ENCODE measurements at places on chromosomes 6 and 20.
A peak's percentile ranks its signal among the peaks of the same experiment; 100 is the strongest.

- peaks cover 51% of the 10 kb centered on the region for H3K4me1 ChIP-seq
- H3K27me3 ChIP-seq: no peaks in the 10 kb centered on the region
- peak overlapping the region; percentile 22 for H3K27ac ChIP-seq
- no peak overlapping the region for H3K4me3 ChIP-seq
These were observed 116.6 kb downstream of the FOXO3 start for GRCh38 chr6:108677357-108677756.

GRCh38 chr6:134177236-134177635 is 124.8 kb upstream of the SLC2A12 start:
- H3K27ac ChIP-seq: no peak overlapping the region
- DNase-seq: no peak
- H3K4me1 ChIP-seq: peaks cover 33% of the 10 kb centered on the region
- H3K4me3 ChIP-seq: peak overlapping the region; percentile 74
- H3K27me3 ChIP-seq: no peaks in the 10 kb centered on the region

- H3K4me1 ChIP-seq: no peaks in the 10 kb centered on the region
- DNase-seq: no peak
- no peaks in the 10 kb centered on the region for H3K27me3 ChIP-seq
- H3K4me3 ChIP-seq: no peak overlapping the region
- H3K36me3 ChIP-seq: no peaks in the 10 kb centered on the region
- H3K27ac ChIP-seq: no peak overlapping the region
These were observed 165.9 kb downstream of the PTPRT start for GRCh38 chr20:43023836-43024235.

- no peaks in the 10 kb centered on the region for H3K36me3 ChIP-seq
- no peak overlapping the region for H3K27ac ChIP-seq
- no peak for DNase-seq
- no peaks in the 10 kb centered on the region for H3K4me1 ChIP-seq
- H3K27me3 ChIP-seq: no peaks in the 10 kb centered on the region
These were observed 393.1 kb downstream of the FRK start for GRCh38 chr6:115667478-115668026.

All from central memory CD8-positive, alpha-beta T cell (primary cell).